Activated naive CD4-positive, alpha-beta T cell (primary cell): ENCODE measurements at places on chromosomes 5 and 9.

DNA sequence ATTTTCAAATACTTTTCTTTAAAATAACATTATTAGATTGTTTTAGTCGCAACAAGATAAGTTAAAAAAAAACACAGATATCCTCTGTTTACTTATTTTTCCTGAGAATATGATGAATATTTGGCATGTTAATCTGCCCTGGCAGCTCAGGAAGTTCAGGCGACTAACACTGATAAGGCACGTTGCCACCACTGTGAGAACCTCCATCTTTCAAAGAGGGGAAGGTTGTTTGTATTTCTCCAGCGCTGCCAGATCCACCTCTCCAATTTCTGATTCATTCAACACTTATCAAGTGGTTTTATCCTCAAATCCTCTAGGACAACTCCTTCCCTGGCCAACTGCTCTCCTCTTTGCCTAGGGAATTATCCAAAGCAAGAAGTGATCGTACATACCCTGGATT, 21.8 kb downstream of the CTNNAL1 start:
- no peak for DNase-seq

GRCh38 chr9:111412280-111412679, 71.9 kb downstream of the ECPAS start:
- DNase-seq = no peak

- DNase-seq = no peak
Measured at GRCh38 chr9:131186622-131187021, 61.2 kb downstream of the NUP214 start.

DNA sequence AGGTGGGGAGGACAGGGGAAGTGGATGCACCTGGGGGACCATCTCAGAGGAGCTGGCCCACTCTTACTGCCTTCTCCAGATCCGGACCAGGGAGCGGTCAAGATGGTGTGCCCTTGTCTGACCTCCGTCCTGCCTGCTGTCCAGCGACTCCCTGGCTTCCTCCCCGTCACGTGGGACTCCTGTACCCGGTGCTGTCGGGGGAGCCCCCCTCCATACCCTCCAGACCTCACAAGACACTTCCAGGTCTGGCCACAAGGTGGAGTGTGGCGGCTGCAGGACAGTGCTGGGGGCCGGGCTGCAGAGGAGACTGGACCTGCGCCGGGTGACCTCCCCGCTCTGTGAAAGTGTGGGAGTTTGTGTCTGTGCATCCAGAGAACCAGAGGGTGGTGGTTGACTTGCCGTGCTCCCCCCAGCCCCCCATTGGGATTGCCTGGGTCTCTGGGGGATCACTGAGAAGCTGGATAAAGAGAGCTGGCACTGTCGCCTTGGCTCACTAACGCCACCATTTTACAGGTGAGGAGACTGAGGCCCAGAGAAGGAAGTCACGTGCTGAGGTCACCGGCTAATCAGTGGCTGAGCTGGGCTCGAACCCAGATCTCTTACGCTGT, 1.9 kb upstream of the CRB2 start:
- no peak for DNase-seq

- no peak for DNase-seq
Measured at GRCh38 chr5:166497496-166498104, 1793.8 kb upstream of the WWC1 start.

- DNase-seq = no peak
Measured at GRCh38 chr5:140295414-140295813, 7.5 kb downstream of the PFDN1 start.

- DNase-seq = peak; percentile 31
Measured at GRCh38 chr9:135989722-135990467, 28.7 kb upstream of the UBAC1 start.

DNA sequence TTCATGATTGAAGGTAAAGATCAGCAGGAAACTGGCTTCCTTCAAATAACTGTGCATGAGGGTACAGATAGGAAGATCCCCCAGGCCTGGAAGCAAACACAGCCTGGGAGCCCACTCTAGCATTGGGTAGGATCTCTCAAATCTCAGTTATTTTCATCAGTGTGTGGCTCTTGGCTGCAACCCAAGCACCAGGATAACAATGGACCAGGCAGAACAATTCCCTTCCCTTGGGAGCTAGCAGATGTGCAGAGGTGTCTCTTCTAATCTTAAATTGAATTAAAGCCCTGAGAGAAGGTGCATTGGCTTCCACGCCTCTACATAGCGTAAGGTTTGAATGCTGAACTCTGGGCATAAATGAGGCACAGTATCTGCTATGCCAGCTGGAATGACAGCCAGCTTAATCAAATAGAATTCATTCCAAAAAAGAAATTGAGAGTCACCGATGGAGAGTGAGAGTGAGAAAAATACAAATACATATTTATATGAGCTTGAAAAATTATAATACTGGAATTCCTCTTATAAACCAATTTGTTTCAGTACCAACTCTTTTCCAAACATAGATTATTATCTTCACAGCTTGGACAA, 957.3 kb downstream of the CDH12 start:
- no peak for DNase-seq

- no peak for DNase-seq
Measured at GRCh38 chr5:107682533-107682932, 11.8 kb upstream of the EFNA5 start.

GRCh38 chr9:133023117-133023890, 7.5 kb upstream of the GTF3C5 start:
- no peak for DNase-seq

GRCh38 chr5:175809531-175810121, 61.8 kb upstream of the CPLX2 start:
- DNase-seq = no peak
